ENCODE measurements at places on chromosomes 5 and 9. TPM values are rescaled to one million over a fixed set of nuclear protein-coding genes. Genes with fewer than 3 reads are reported as not detected.

RABL6 gene
- 57.2 TPM for total RNA-seq

NUTM2F gene
- total RNA-seq, result not detected

PCDHGA7 gene
- 4.8 TPM for total RNA-seq

GALNT12 gene
- 12.9 TPM for total RNA-seq

USP20 gene
- total RNA-seq, result 8.7 TPM

LPAR1 gene
- total RNA-seq, result 39.8 TPM

SLC1A1 gene
- total RNA-seq, result 38.7 TPM

ORM2 gene
- not detected for total RNA-seq

LHX2 gene
- not detected for total RNA-seq

TRIP13 gene
- total RNA-seq, result 26.2 TPM

PCDH12 gene
- total RNA-seq, result 1.7 TPM

AFAP1L1 gene
- 16.1 TPM for total RNA-seq

CATSPER3 gene
- 0.25 TPM for total RNA-seq

LCN9 gene
- total RNA-seq, result not detected

INSL6 gene
- not detected for total RNA-seq

ZNF367 gene
- total RNA-seq, result 15.9 TPM

TPD52L3 gene
- total RNA-seq, result not detected

RLN1 gene
- total RNA-seq, result not detected

KLF4 gene
- 25.3 TPM for total RNA-seq

SCGB3A1 gene
- total RNA-seq, result not detected

TMEM252 gene
- not detected for total RNA-seq

CCNG1 gene
- total RNA-seq, result 172 TPM

DEPDC1B gene
- total RNA-seq, result 4.9 TPM

SEPTIN8 gene
- 84.5 TPM for total RNA-seq

SLC6A7 gene
- total RNA-seq, result not detected

FGD3 gene
- not detected for total RNA-seq

FXN gene
- total RNA-seq, result 0.92 TPM

GADD45G gene
- 0.53 TPM for total RNA-seq
